Cardiac muscle cell (in vitro differentiated cells and primary cell): ENCODE measurements at places on chromosomes 2 and 18. TPM values are rescaled to one million over a fixed set of nuclear protein-coding genes. Genes with fewer than 3 reads are reported as not detected.

DNA sequence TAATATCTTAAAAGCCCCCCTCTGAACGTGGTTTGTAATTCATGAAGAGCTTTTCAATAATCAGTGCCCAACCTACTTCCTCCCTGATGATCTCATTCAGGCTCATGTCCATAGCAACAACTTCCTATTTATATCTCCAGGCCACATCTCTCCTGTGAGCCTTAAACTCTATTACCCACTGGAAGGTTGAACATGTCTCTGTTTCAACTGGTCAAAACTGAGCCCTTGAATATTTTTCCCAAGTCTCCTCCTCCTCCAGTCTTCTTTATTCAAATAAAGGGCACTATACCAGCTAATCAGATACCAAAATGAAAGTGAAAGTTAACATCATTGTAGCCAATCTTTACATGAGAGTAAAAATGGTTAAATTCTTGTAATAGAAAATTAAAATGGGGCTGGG, 63.7 kb upstream of the ITGA4 start:
- no peaks in the 10 kb centered on the region for H3K36me3 ChIP-seq
- no peak for DNase-seq
- no peaks in the 10 kb centered on the region for H3K4me1 ChIP-seq
- H3K27ac ChIP-seq: no peak overlapping the region

- H3K27me3 ChIP-seq: no peaks in the 10 kb centered on the region
- H3K27ac ChIP-seq: no peak overlapping the region
- no peak for DNase-seq
- no peak overlapping the region for H3K4me3 ChIP-seq
- H3K36me3 ChIP-seq: no peaks in the 10 kb centered on the region
These were observed 44.7 kb upstream of the EML6 start for GRCh38 chr2:54678719-54679118.

DNA sequence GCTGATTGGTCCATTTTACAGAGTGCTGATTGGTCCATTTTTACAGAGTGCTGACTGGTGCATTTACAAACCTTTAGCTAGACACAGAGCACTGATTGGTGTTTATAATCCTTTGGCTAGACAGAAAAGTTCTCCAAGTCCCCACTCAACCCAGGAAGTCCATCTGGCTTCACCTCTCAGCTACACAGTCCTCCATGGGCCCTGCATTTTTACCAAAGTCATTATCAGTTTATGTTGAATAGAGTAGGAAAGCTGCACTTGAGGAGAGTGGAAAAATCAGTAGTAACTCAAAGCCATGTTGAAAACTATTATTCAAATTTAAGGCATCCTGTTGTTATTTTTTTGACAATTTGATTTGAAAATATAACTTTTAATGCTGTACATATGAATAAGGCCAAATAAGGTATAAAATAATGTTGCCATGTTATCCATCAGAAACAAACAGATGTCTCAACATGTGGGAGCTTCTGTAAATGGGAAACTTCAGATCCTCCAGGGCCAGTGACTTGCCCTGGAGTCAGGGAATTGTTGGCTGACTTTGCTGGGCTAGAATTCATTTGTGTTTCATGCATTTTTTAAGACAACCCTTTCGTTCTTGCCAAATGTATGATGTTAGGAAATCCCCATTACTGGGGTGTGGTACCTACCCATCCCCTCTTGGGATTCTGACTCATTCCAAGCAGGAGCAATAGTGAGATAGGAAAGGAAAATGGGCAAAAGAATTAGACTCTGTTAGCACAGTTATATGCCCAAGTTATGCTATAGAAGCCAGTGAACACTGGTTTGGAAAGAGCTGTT, 37.8 kb upstream of the CCDC195 start:
- no peak overlapping the region for H3K27ac ChIP-seq
- no peaks in the 10 kb centered on the region for H3K27me3 ChIP-seq

- DNase-seq: no peak
- peaks cover 26% of the 10 kb centered on the region for H3K4me1 ChIP-seq
- H3K27ac ChIP-seq: no peak overlapping the region
These were observed 26.2 kb downstream of the PCBP1 start for GRCh38 chr2:70113359-70114070.

- peaks cover 6% of the 10 kb centered on the region for H3K36me3 ChIP-seq
- no peak overlapping the region for H3K27ac ChIP-seq
- no peak for DNase-seq
- H3K27me3 ChIP-seq: no peaks in the 10 kb centered on the region
These were observed 210.6 kb upstream of the EPAS1 start for GRCh38 chr2:46086578-46087070.

DNA sequence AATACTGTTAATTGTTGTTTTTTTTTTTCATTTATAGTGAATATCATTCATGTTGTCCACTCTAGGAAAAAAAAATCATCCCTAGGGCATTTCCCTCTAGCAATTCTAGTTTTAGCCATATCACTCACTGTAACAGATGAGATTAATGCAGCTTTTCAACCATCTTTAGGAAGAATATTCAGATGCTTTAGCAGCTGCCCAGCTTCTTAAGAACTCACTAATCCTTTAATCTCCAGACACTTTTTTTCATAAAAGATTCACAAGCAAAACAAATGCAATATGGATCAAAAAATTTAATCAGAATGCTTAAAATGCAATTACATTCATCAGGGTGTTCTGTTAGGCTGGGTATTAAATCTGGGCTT, 692.6 kb downstream of the ERBB4 start:
- peaks cover 8% of the 10 kb centered on the region for H3K4me1 ChIP-seq
- H3K4me3 ChIP-seq: no peak overlapping the region
- no peak overlapping the region for H3K27ac ChIP-seq
- H3K36me3 ChIP-seq: no peaks in the 10 kb centered on the region

AMER3 gene
- total RNA-seq: 0.25 and 1.2 TPM in 2 replicates

GPR75 gene
- 0.99 and 1.2 TPM in 2 replicates for total RNA-seq

VWC2L gene
- total RNA-seq: 0.11 and 0.24 TPM in 2 replicates

NPHP1 gene
- 5.8 and 6.2 TPM in 2 replicates for total RNA-seq

AGXT gene
- total RNA-seq: 0.06 and 0.67 TPM in 2 replicates

FLACC1 gene
- 0.53 and 0.69 TPM in 2 replicates for total RNA-seq

TMEM200C gene
- 26.8 and 40.8 TPM in 2 replicates for total RNA-seq
